EH (cell line): ENCODE measurements at places on chromosomes 1 and 21.

- peak; percentile 40 for DNase-seq
Observed at GRCh38 chr21:29265690-29266479, 32.8 kb upstream of the BACH1 start.

- no peak for DNase-seq
Observed at GRCh38 chr1:112342558-112342957, 53.5 kb upstream of the CTTNBP2NL start.

- DNase-seq: no peak
Observed at GRCh38 chr1:66954208-66954607, 29.4 kb downstream of the MIER1 start.

DNA sequence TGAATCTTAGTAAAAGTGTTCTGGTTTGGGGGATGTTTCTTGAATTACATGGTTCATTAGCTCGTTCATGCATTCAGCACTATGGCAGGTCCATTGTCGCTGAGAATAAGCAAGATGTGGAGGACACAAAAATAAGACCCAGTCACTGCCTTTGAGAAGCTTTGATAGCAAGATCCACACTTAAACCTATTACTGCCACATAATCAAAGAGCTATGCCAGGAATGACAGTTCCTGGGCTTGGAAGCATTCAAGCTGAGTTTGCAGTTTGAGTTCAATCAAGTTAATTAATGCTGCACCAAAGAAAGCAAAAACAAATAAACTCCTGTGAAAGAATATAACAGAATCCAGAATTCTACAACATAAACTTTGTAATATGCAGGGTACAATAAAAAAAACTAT is 131.8 kb downstream of the MIS18A start:
- peak; percentile 13 for DNase-seq

DNA sequence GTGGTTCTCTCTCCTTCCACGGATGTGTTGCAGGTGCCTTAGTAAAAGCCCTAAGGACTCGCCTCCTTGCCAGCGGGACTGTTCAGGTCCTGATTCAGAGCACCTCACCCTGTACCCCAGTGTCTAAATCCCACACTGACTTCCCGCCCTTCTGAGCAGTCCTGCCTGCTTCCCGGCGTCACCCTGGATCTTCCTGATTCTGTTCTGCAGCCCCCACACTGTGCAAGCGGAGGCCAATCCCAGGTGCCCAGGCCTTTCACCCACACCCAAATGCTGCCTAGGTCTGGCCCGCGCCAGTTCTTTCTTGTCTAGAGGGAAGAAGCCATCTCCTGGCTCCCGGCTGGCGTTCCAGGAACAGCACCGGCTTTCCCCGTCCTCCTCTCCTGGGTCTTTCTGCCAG is 95.9 kb upstream of the GALNT2 start:
- DNase-seq: no peak

- DNase-seq: peak; percentile 19
Observed at GRCh38 chr1:23748016-23748415, 4.7 kb downstream of the ELOA start.
